ENCODE measurements at places on chromosomes 6 and 20.

DNA sequence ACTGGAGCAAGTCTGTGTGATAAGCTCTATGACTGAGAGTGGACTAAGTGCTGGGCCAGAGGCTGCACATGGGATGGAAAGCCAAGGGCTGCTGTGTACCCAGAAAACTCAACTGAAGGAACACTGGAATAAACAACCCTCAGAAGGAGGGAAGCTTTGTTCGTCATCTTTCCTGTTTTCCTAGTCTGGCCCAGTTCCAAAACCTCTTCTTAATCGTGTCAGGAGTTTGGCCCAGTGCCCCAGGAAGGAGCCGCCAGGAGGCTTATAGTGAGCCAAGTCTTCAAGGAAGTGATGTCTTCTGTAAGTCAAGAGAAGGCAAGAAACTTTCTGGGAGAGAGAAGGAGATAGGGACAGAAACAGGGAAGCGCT, 23.3 kb upstream of the TOP1 start:
- DNase-seq, result peak; percentile 90

DNA sequence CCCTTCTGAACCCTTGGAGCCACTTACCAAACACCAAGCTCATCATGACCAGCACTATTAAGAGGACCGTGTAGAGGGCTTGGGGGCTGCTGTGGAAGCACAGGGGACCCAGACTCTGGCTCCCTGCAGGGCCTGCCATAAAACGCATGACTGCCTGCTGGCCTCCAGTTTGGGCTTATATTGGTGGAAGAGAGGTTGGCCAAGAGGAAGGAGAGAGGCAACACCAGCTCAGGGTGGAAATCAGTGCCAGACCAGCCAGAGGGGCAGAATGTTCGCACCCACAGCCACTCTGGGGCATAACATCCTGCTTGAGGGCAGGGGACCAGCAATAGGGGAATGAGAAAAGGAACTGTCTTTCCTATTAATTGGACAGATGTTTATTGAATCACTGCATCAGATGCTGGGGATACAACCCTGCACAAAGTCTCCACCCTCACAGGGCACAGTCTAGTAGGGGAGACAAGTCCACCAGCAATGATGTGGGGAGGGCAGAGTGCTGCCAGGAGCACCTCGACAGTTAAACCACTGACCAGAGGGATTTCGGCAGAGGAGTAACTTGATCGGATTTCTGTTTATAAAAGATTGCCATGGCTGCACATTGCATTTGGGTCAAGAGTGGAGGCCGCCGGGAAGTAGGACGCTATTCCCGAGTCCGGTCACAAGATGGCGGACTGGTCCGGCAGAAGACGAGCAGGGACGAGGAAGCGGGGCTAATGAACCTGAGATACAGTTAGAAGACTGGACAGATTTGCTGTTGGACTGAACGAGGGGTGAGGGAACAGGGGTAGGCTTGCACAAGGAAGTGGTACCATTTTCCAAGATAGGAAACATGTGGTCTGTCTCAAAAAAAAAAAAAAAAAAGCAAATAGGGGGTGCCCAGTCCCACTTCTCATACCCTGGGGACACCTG, at the start of gene LY6G5C:
Gene LY6G5C (minus strand): TSS at position 842 of the 909 bp plus-strand sequence. CDS start 694 bp downstream, at position 148.
- DNase-seq, result peak; percentile 89

- no peak for DNase-seq
These were observed 389.7 kb upstream of the ARID1B start for GRCh38 chr6:156387472-156387871.

DNA sequence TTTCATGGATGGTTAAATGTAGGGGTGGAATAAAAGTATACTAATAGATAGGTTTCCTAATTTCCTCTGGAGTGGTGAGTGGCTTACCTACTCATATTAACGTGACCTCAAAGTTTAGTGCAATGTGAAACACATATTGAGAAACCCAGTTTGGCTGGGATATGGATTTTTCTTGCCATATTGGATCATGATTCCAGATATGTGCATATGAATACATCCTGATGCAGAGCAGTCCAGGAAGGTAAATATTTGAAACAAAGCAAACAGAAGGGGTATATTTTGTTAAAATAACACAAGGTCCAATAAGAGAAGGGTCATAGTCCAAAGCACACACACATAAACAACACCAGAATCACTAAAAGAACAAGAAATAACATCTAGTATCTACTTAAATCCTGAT, 608.1 kb downstream of the PKHD1 start:
- DNase-seq, result no peak

DNA sequence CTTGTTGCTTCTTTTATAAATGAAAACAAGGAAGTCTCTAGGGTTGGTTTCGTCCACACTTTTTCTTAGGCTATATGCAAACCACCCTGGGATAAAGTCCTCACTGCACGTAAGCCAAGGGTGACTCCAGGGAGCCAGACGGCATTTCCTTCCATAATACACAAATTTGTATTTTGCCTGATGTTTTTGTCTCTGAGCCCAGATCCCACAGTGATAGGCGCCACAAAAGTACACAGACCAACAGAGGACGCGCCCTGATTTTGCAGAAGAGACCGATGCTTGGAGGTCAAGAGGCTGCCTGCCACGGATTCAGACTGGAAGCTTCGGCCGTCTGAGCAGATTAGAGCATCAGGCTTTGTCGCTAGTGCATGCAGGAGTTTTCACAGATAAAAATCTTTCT, 22.8 kb downstream of the FOXQ1 start:
- no peak for DNase-seq

DNA sequence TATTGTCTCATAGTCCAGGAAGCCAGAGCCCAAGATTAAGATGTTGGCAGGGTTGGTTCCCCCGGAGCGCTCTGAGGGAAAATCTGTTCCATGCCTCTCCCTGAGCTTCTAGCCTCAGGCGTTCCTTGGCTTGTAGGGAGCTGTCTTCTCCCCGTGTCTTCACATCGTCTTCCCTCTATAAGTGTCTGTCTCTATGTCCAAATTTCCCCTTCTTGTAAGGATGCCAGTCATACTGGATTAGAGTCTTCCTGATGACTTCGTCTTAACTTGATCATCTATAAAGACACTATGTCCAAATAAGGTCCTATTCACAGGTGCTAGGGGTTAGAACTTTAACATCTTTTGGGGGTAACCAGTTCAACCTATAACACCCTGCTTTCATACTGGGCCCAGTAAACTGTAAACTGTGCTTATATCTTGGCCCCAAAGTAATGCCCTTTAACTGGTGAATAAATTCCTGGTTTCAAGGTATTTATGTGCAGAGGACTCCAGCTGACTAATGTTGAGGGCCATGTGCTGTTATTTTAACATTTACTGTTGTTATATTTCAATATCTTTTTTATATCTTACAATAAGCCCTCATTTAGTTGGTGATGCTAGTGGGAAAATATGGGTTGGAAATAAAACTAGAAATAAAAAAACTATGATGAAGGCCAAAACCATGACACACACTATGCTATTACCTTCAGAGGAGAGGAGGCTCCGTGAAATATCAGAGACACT, 101.7 kb upstream of the IYD start:
- peak; percentile 29 for DNase-seq

DNA sequence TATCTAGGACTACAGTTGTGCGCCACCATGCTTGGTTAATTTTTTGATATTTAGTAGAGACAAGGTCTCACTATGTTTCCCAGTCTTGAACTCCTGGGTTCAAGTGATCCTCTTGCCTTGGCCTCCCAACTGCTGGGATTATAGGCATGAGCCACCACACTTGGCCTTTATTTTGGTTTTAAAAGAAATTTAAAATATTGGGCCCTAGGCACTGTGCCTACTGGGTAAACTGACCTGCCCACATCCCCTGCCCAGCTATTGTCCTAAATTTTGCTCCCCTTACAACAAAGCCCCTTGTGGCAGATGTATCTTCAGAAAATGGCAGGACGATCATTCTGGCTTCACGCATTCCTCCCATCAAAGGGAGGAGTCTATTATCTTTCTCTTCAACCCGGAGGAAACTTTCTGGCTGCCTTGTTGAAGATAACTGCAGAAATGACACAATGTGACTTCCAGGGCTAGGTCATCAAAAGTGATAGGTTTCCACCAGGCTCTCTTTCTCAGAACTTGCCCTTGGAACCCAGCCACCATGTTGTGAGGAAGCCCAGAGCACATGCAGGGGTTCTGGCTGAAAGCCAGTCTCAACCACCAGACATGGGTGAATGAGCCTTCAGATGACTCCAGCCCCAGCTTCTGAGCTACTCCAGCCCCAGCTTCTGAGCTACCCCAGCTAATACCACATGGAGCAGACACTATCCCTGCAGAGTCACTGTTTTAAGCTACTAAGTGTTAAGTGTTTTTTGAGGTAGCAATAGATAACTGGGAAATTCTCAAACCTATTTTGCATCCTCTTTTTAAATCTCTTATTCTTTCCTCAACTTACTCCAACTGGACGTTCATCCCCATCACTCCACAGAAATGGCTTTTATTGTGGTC, 4.6 kb upstream of the GUCA1B start:
- DNase-seq, result peak; percentile 60

DNA sequence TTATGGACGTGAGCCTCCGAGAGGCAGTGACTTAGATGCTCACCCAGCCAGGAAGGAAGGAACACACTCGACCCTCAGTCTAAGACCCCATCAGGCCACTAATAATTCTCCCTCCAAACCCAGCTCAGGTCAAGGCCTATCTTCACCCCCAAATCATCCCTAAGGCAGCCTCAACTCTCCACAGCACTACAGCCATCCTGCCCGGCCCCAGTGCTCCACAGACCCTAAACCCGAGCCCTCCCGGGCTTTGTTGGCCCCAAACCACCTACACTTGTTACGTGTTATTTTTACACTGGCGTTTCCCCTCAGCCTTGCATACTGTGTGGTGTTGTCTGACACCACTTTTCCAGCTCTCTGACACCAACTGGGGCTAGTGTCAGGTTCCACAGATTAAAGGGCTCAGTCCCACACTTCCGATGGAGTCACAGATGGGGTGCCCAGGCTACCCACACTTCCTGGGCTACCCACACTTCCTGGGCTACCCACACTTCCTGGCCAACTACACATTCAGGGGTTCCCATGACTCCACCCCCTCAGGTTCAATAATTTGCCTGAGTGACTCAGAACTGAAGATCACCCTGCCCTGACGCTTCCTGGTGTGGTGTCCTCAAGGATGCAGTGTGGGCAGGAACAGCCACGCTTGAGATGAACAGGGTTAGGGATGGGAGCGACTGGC, 25.3 kb downstream of the RBCK1 start:
- DNase-seq, result no peak

- peak; percentile 85 for DNase-seq
These were observed 32.4 kb upstream of the PBOV1 start for GRCh38 chr6:138250513-138251247.

GRCh38 chr20:40915756-40916155, 112.9 kb upstream of the TOP1 start:
- no peak for DNase-seq

- no peak for DNase-seq
These were observed 212.5 kb upstream of the GRIK2 start for GRCh38 chr6:101181006-101181405.

DNA sequence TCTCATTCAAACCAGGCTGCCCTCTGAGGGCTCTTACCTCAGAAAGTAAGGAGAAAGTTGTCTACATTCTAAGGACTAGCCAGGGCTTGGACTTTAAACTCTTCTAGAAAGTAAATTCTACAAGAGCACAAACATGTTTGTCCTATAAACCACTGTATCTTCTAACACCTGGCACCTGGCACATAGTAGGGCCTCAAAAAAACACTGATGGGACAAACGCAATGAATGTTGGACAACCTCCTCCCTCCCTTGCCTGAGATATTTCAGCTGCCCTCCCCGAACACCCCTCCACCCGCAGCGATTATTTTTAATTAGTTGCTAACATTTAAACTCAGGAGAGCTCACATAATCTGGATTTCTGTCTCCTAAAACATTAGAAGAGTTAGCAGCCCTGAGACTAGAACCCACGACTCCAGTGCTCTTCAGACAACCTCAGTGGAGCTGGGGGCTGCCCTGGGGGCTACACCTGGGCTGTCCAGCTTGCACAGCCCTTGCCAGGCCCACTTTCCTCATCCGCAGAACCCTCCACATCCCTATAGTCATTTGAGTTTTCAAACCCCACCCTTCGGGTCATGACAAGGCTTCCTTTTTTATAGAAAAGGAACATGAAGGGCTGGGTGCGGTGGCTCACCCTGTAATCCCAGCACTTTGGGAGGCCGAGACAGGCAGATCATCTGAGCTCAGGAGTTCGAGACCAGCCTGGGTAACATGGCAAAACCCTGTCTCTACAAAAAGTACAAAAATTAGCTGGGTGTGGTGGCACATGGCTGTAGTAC, 4.9 kb downstream of the HCK start:
- DNase-seq, result no peak

- DNase-seq, result no peak
These were observed 18.2 kb upstream of the MYB start for GRCh38 chr6:135162678-135163439.

DNA sequence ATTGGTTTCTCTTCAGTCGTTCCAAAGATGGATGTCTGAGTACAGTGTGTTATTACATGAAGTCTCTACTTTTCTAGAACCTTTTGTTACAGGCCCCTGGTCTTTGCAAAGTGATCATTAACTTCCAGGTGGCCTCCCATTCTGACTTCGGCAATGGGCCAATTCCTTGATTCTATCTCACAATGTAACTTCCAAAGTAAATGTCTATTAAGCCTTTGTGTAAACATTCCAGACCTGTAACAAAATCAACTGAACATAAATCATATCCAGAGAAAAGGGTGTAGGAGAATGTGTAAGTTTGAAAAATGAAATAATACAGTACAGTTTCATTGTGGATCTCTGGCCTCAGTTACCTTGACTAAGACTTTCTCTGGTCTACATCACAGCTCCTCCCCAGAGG, 187.8 kb upstream of the JAG1 start:
- DNase-seq, result no peak

- DNase-seq, result no peak
These were observed 6.1 kb upstream of the DOK5 start for GRCh38 chr20:54469293-54469692.
